GDM1 (cell line): ENCODE measurements at places on chromosomes 12 and 14.

DNA sequence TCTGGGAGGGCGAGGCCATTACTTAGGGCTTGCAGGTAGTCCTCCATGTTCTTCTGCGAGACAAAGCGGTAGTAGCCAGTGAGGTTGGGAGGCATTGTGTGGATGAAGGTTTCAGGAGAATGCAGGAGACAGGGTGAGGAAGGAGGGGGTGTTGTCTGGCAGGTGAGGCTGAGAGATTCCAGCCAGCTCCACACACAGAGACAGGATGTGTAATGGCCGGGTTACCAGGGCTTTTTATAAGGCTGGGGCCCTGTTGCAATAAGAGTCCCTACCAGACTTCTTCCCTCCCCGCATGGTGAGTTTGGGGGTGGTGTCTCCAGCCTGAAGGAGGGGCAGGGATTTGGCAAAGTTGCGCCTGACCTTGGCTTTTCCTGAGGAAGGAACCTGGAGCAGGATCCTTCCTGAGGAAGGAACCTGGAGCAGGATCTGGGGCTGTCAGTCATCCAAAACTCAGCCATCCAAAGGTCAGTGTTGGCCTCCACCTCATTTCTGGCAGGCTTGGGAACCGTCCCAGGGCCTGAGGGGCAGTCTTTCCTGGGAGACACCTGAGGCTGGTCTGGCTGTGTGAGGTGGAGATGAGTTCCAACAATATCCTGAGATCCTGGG lies at the start of gene RBP5:
Gene RBP5 (minus strand): TSS at position 209 of the 606 bp plus-strand sequence. CDS start 114 bp downstream, at position 95.
- no peak for DNase-seq

DNA sequence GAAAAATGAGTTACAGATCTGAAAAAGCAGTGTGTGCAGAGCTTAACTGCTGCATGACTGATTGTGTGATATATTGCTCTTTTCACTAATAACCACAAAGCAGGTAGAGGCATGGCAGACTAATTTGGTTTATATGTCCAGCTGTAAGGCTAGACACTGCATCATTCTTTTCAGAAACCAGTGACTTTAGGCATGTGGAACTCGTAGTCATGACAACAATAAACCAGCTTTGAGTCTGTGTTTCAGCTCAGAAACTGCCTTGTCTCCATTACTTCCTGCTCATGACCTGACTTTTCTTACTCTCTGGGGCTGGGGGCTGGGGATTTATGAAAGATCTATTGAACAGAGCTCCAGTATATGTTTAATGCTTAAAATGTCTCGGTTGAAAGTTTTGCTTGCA lies 146.8 kb upstream of the LRIG3 start:
- no peak for DNase-seq

GRCh38 chr12:6573001-6573400 lies 4.9 kb upstream of the NOP2 start:
- DNase-seq = no peak

DNA sequence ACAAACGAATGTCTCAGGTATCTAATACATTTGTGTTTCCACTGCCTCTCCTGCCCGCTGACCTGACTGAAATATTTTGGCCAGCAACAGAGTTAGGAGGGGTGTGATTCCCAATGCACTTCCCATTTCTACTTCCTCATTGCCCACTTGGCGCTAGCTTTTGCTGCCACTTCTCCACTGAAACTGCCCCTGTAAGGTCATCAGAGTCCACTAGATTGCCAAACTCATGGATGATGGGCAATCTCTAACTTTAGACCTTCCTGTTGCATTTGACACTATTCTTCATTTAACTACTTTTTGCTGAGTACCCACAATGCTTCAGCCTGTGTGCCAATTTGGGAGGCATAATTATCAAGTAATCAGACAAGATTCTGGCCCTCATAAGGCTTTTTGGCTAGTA lies 40.8 kb downstream of the GPR65 start:
- no peak for DNase-seq

GRCh38 chr12:19779395-19780056 lies 340.2 kb downstream of the AEBP2 start:
- no peak for DNase-seq

GRCh38 chr14:30054201-30054600 lies 126.6 kb upstream of the PRKD1 start:
- no peak for DNase-seq
